ENCODE measurements at places on chromosomes 4 and X. TPM values are rescaled to one million over a fixed set of nuclear protein-coding genes. Genes with fewer than 3 reads are reported as not detected.

FAT4 gene
- 9.9 TPM for total RNA-seq

CSAG1 gene
- not detected for total RNA-seq

MANBA gene
- 55.0 TPM for total RNA-seq

HAUS7 gene
- total RNA-seq = 19.6 TPM

SORCS2 gene
- total RNA-seq = 1.5 TPM

NLGN4X gene
- total RNA-seq = not detected

UTP3 gene
- 27.7 TPM for total RNA-seq

NRK gene
- total RNA-seq = 0.37 TPM

MAD2L1 gene
- total RNA-seq = 39.3 TPM

PLK4 gene
- 38.1 TPM for total RNA-seq

GAGE1 gene
- total RNA-seq = not detected

XKRX gene
- total RNA-seq = under 0.01 TPM

TRO gene
- 6.8 TPM for total RNA-seq

CCSER1 gene
- total RNA-seq = 2.9 TPM

FAM9C gene
- total RNA-seq = 0.12 TPM

HSPA4L gene
- 5.4 TPM for total RNA-seq

STAG2 gene
- total RNA-seq = 107 TPM

ZMAT1 gene
- total RNA-seq = 0.66 TPM

SLC9A7 gene
- 45.4 TPM for total RNA-seq

ARX gene
- not detected for total RNA-seq

EPHA5 gene
- 2.9 TPM for total RNA-seq

TBX22 gene
- not detected for total RNA-seq

NWD2 gene
- not detected for total RNA-seq

FGG gene
- total RNA-seq = not detected

GABRE gene
- total RNA-seq = 15.2 TPM

P2RY4 gene
- not detected for total RNA-seq

ZNF141 gene
- total RNA-seq = 12.9 TPM

SHISA3 gene
- total RNA-seq = 0.12 TPM

TSC22D3 gene
- total RNA-seq = 41.5 TPM

PALLD gene
- 123 TPM for total RNA-seq

ERAS gene
- total RNA-seq = not detected

PTTG2 gene
- total RNA-seq = 0.37 TPM

COX7B2 gene
- not detected for total RNA-seq

PPEF2 gene
- under 0.01 TPM for total RNA-seq

PLXNA3 gene
- 19.2 TPM for total RNA-seq

MAGEA8 gene
- not detected for total RNA-seq

GIMD1 gene
- total RNA-seq = not detected

Measured in uterine smooth muscle cell (primary cell).